Stimulated activated CD4-positive, alpha-beta T cell treated with anti-CD3 and anti-CD28 coated beads, TNF-alpha, amount 100 ng/mL, for 1 hour (primary cell): ENCODE measurements at places on chromosomes 5 and 9.

GRCh38 chr9:121989010-121989409, 104.1 kb downstream of the TTLL11 start:
- DNase-seq: no peak

DNA sequence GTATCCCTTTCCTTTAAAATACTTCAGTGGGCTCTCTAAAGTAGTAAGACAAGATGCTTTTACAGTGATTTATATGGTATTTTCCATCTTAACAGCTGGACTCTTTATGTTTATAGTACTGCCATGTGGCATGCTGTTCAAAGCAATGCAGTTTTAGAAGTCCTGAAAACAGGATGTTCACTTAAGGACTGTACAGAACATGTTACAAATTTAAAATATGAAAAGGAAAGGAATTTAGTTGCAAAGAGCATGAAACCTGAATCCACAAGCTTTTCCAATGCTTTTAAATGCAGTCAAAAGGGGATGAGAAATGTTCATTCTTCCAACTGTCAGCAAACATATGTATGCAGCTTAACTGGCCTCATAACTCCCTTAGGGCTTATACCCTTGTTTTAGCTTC, 580.2 kb downstream of the EFNA5 start:
- DNase-seq: no peak

DNA sequence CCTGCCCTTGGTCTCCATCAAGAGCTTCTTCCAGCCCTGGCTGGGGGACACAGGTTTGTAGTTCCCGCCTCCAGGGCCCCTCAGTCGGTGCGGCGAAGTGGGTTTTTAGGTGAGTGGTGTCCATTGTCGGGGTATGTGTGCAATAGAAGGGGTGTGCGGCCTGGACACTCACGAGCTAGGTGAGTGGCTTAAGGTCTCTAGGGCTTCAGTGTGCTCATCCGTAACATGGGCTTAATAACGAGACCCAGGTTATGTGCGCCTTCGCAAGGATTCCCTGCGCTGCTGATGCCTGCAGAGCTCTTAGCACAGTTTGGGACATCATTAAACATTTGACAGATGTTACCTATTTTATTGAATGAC, 656 bp downstream of the CEP78 start:
- no peak for DNase-seq

DNA sequence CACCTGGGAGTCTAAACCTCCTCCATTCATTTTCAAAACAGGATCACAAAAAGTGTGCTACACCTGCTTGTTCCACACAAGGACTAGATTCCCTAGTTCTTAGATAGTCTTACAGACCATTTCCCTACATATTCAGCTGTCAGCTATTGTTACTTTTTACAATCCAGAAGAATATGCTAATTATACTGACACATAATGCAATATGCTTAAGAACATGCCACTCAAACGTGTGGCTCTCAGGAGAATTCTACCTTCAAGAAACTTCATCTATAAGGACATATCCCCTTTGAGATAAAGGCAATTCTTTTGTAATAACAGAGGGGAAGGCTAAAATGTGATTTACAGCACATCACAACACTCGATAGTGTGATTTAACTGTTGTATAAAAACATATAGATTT, 456.1 kb upstream of the ARRDC3 start:
- no peak for DNase-seq

- DNase-seq: no peak
These were observed 16.6 kb upstream of the PLPP1 start for GRCh38 chr5:55551358-55551757.

GRCh38 chr9:85421641-85422040, 320.1 kb downstream of the AGTPBP1 start:
- DNase-seq: no peak

GRCh38 chr9:131663288-131663687, 76.6 kb downstream of the RAPGEF1 start:
- DNase-seq: no peak

DNA sequence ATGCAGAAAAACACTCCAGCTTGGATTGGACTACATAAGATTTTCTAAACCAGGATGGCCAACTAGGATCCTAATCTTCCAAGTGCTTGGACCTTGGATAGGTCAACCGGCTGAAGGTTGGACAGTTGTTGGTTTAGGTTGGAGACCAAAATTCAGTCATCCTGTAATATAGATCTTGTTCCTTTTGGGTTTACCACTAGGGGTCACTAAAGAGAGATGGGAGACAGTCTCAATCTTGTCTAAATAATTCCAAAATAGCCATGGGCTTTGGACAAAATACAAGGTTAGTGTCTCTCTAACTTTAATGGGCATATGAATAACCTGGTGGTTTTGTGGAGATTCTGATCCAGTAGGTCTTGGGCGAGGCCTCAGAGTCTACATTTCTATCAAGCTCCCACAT, 148.7 kb upstream of the ERCC6L2 start:
- no peak for DNase-seq

- no peak for DNase-seq
These were observed 5.3 kb downstream of the SLC34A1 start for GRCh38 chr5:177389241-177390169.

DNA sequence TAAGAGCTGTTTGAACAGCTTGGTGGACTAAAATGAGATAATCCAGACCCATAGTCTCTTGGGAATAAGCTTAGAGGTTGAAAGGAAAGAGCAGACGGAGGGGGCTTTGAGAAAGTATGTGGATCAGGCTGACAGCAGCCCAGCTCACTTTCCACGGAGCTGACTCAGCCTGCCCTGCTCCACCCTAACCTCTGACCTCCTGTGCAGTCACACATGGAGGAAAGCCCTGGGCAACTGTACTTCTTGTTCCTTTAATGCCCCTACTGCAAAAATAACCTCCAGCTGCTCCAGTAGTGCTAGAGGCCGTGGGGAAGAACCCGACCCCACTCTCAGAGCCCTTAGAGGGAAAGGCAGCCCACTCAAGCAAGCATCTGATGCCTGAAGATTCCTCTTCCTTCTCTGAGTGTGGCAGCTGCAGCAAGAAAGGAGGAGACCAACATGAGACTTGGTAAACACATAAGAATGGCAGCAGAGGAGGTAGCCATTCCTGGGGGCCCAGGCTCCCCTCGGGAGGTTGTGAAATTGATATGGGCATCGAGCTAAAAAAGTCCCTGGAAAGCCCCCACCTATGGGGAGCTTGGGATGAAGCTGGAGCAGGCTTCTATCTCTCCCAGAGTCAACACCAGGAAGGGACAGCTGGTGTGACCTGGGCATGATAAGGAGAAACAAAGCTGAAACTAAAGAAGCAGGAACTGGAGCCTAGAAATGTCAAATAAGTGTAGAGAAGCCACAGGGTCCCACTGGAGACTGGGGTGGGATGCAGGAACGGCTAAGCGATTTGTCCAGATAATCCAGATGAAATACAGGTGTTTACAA, 204.3 kb downstream of the PIK3R1 start:
- no peak for DNase-seq
